ENCODE measurements at places on chromosomes 11 and 22.

GRCh38 chr11:123590296-123590912 is 64.0 kb downstream of the SCN3B start:
- DNase-seq: peak; percentile 51

DNA sequence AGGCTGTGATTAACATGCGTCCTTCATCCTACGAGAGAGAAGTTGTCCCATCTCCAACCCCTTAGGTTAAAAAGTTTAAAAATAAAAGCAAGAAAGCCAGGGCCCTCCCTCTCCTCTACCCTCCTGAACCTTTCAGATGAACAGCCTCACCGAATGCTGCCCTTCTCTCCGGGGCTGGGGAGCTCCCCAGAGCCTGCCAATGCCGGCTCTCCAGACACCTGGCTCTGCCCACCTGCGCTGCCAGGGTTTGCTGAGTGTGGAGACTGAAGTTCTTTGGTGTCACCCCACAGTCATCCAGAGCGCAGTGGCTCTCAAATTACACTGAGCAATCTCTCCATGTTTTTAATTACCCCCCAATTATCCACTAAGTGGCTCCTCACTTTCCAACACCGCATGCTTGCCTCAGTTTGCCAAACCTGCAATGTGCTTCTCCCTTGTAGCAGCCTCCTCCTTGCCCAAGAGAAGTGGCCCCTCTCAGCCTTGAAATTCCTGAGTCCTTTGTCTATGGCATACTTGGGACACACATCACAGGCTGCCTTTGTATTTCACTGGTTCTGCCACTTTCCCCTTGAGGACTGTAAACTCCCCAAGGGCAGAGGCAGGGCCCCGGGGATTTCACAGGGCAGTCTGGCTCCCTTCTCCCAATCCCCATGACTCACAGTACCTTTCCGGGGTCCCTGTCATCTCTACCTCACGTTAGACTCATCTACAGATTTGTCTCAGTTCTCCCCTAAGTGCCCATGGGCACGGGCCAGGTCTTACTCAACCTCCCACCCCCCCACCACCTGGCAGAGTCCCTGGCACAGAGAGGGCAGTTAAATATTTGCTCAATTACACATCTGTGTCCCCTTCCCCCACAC is 2.0 kb downstream of the MYH9 start:
- DNase-seq: no peak

GRCh38 chr22:21796863-21797262 is 61.3 kb upstream of the YPEL1 start:
- no peak for DNase-seq

- DNase-seq: no peak
Observed at GRCh38 chr11:36296884-36297543, 926 bp downstream of the PRR5L start.

DNA sequence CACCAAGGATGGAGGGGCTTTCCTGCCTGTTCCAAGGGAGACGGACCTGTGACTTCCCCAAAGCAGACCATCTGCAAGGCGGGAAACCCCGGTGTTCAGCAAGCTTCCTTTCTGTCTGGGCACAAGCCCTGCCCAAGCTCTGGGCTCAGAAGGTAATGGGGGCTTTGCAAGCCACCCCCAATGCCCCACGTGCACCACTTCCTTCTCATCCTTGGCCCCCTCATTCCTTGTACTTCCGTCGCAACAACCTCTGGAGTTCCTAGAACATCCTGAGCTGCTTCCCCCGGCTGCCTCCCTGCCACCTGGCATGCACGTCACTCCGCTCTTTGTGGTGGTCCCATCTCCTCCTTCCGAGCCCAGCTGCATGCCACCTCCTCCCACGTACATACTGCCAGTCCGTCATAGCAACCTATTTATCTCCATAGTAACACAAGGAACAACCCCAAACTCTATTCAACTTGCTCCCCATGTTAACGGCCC is 3.9 kb downstream of the MYEOV start:
- peak; percentile 36 for DNase-seq

DNA sequence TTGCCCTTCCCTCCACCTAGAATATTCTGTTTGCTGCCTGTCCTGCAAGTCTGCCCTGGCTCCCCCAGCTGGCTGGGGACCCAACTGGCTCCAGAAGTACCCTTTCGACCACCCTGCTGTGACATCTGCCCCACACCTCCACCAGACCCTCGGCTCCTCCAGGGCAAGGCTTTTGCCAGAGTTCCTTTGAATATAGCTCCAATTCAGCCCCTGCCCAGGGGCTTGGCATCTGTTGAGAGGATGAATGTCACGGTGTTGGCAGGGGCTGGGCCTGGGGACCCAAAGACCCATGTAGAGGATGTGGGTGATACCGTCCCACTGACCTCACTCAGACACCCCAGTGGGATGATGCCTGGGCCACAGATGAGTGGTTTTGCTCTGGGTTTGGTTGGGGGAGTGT is 4.0 kb downstream of the NLRP6 start:
- DNase-seq: no peak

DNA sequence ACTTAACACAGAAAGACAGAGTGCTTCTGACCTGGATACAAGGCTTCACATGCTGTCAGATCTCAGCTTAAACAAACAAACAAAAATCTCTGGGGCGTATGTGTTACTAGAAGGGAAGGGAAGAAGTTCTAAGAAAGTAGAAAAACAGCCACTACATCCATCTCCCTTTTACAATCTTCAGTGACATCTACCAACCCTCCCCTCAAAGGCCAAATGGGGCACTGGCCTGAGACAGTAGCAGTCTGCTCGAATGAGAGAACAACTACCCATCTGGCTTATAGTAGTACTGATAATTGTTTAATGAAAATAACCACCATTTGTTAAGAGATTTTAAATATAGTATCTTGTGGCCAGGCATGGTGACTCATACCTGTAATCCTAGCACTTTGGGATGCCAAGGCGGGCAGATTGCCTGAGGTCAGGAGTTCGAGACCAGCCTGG is 29.4 kb downstream of the CCDC83 start:
- DNase-seq: no peak

DNA sequence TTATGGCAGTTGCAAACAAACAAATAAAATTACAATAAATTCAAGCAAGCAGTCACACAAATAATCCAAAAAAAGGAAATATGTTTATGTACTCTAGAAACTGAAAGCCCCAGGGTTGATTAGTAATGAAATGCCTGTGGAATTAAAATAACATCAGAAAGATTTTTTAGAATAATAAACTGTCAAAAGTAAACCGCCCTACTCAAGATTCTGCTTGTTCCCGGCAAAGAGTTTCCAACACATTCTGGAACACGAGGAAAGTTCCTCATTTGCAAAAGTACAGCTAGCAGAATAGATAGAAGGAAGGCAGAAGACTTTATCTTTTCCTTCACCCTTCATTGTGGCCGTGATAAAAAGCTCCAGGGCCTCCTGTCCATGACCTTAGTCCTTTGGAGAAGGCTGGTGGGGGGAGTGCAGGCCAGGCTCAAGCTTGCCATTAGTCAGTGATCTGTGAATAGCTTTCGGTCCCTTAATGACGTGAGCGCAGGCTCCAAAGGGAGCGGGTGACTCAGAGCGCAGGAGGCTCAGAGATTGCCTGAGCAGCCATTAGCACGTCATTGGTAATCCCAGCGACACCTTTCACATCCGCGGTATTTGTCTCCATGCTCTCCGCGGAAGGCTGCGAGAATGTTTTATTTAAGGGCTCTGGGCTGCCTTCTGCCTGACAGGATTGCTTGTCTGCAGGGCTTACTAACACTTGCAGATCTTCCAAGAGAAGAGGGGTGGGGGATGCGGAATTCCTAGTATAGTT is 458.3 kb downstream of the METTL15 start:
- DNase-seq: peak; percentile 85

- no peak for DNase-seq
Observed at GRCh38 chr11:132907651-132908413, 624.5 kb downstream of the OPCML start.

- no peak for DNase-seq
Observed at GRCh38 chr11:84292006-84292405, 1005.8 kb upstream of the CCDC90B start.

Data from heart right ventricle (tissue), 16 donors.